ENCODE measurements at places on chromosomes 7 and 10.

DNA sequence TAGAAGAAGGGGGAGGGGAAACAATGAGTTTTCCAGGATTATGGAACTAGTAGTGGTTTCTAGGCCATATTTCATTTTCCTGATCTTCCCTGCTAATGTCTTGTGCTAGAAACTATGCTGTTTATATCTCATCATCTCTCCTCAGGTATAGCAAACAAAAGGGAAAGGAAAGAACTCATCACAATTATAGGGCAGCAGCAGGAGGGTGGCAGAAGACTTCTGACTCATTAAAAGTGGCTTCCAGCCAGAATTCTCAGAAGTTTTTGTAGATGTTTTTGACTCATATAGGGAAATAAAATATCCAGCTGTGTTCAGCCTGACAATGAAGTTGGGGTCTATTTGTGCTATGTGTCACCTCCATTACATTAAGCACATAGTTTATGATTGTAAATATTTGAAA lies 6.5 kb downstream of the AHR start:
- DNase-seq, result no peak

DNA sequence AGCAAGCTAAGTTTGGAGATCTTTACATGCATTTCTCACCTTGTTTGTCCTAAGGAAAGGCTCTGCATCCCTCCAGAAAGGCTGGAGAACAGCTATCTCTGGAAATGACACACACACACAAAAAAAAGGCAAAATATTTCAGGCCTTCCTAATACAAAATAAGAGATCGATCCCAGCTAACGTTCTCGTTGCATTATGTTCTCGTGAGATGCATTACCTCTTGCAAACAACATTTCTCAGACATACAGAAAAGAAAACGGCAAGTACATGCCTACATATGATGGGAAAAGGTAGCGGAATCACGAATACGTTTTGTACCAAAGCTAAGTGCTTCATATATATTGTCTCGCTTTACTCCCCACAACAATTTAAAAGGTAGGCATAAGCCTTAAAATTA lies 488 bp downstream of the MTERF1 start:
- DNase-seq, result no peak

DNA sequence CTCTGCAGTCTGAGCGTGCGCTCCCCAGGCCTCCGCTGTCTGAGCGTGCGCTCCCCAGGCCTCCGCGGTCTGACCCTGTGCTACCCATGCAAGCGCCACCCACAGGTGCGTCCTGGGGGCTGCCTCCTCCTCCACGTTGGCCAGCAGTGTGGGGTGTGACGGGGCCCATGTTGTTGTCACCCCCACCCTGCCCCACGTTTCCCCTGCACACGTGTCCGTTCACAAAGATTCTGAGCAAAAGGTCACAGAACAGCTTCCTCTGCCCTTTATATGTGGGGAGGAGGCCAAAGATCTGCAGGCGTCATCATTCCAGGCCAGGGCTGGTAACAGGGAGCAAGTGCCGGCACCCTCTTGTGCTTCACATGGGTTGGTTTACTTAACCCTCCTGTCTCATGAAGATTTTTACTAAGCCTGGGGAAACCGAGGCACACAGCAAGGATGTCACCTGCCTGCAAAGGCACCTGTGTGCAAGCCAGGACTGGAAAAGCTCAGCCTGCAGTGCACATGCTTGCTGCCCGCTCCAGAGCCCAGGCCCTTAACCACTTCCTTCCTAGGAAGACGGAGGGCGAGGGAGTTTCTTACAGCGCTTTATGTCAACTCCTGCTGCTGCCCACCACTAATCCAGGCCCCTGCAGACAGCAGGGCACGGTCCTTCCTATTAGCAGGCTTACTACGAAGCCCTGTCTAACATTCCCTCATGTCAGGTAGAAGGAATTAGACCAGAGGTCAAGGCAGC lies 4.8 kb downstream of the GPR146 start:
- DNase-seq, result no peak

DNA sequence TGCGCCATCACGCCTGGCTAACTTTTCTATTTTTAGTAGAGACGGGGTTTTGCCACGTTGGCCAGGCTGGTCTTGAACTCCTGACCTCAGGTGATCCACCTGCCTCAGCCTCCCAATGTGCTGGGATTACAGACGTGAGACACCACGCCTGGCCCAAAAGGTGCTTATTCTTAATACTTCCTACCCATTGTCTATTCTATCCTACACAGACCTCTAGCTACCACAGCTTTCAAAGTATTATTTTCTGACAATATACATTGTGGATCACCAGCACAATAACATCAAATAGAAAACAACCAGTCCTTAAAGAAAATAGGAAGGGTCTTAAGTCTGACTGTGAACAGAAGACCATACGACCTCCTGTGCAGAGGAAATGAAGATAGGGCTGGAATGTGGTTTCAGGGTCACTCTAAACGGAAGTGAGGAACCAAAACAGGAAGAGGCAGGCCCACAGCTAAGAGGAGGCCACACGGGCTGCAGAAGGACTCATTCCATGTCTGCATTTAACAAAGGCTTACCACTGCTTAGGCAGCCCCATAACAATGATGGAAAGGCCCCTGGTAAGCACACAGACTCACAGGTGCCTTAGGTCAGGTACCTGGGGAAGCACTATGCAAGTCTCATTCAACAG lies 115.2 kb downstream of the ZFAND4 start:
- no peak for DNase-seq

GRCh38 chr7:153006452-153006851 lies 246.9 kb downstream of the ACTR3B start:
- no peak for DNase-seq

GRCh38 chr7:116252249-116252648 lies 41.9 kb downstream of the TES start:
- DNase-seq, result no peak

- DNase-seq, result no peak
Measured at GRCh38 chr7:39587393-39587792, 21.2 kb downstream of the YAE1 start.

GRCh38 chr7:4144811-4145510 lies 537.1 kb upstream of the FOXK1 start:
- no peak for DNase-seq
